ENCODE measurements at places on chromosomes 7 and 10.

GRCh38 chr7:31126976-31127375, 74.9 kb downstream of the ADCYAP1R1 start:
- DNase-seq, result peak; percentile 26

GRCh38 chr7:51141451-51142003, 175.1 kb downstream of the COBL start:
- DNase-seq, result peak; percentile 36

GRCh38 chr7:140915935-140916555, 8.7 kb downstream of the BRAF start:
- DNase-seq, result no peak

GRCh38 chr10:97121041-97121440, 64.7 kb downstream of the SLIT1 start:
- peak; percentile 53 for DNase-seq

- peak; percentile 67 for DNase-seq
These were observed 59.4 kb downstream of the ST7 start for GRCh38 chr7:117012696-117013095.

GRCh38 chr10:112782200-112782907, 167.7 kb upstream of the TCF7L2 start:
- no peak for DNase-seq

DNA sequence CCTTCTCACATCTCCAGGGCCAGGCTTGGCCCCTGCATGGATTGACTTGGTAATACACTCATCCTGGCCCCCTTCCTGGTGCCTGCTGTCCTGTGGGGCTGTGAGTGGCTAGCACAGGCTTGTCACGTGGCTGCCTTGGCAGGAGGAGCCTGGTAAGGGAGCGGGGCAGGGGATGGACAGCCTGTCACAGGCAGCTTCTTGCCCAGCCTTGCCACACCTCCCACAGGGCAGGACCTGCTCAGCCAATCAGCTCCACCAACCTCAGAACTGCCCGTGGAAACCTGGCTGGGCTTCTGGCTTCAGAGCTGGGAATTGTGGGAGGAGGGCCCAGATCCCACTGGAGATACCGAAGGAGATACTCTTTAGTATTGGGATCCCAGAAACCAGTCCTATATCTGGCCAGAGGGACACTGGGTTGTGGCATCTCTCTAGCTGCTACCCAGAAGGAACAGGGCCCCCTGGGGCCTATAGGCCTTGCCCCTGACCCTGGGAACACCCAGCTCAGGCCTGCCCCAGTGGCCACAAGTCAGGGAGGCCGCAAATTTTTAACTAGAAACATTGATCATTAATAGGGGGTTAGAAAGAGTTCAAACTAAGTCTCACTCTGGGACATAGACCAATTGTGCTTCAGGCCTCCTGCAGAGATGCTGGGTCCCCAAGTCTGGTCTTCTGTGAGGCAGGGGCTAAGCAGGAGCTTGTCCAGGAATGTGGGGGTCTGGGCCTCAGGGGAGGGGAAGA, at the start of gene HOGA1:
Gene HOGA1 (plus strand): TSS at position 330 of the 738 bp plus-strand sequence. CDS start 315 bp downstream, at position 645.
- DNase-seq, result no peak

DNA sequence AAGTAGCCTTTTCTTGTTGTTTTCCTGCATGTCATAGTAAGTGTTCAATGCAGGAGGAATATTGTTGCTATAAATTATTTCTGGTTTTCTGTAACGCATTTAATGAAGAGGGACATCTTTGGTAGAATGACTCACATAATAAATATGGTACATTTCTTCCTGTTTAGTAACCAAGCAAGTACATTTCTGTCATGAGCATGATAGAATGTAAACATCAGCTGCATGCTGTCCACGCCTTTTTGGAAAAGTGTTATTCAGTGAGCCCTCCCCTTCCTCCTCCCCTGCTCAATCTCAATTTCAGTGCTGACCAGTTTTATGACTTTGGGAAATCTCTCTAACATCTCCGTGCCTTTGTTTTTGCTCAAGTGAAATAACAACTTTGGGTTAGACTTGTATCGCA, 664.0 kb downstream of the XPNPEP1 start:
- no peak for DNase-seq

DNA sequence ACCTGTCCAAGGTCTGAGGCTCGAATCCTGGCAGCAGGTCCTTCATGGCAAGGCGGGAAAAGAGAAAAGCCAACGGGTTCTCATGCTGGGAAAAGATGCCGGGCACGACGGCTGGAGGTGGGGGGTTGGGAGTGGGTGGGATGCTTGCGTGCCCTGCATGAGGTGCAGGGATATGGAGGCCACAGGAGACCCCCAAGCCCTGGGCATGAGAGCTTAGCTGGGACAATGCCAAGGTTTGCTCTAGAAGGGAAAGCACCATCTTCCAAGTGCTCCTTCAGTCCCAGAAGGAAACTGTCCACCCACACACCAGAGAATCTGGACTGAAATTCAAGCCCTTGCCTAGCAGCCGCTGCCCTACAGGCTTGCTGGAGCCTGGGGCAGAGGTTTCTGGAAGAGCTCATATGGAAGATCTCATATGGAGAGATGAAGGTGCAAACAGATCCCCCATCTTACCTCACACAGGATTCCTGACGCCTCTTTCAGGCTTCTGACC, 64.3 kb downstream of the ZRANB1 start:
- no peak for DNase-seq

DNA sequence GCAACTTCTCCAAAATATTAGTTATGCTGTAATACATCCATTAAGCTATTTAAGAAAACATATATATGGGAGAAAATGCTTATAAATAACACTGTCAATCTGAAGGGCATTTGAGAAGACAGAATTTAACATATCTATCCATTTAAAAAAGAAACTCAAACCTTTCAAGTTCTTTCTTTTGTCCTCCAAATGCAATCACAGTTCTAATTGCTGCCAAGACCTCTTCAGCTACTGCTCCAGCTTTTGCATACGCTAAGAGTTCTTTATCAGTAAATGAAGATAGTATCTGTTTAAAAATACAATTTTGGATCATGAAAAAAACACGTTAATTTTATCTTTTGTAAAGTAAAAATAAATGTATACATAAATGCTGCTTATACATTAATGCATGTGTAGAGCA, 39.6 kb downstream of the ABCB1 start:
- DNase-seq, result no peak

DNA sequence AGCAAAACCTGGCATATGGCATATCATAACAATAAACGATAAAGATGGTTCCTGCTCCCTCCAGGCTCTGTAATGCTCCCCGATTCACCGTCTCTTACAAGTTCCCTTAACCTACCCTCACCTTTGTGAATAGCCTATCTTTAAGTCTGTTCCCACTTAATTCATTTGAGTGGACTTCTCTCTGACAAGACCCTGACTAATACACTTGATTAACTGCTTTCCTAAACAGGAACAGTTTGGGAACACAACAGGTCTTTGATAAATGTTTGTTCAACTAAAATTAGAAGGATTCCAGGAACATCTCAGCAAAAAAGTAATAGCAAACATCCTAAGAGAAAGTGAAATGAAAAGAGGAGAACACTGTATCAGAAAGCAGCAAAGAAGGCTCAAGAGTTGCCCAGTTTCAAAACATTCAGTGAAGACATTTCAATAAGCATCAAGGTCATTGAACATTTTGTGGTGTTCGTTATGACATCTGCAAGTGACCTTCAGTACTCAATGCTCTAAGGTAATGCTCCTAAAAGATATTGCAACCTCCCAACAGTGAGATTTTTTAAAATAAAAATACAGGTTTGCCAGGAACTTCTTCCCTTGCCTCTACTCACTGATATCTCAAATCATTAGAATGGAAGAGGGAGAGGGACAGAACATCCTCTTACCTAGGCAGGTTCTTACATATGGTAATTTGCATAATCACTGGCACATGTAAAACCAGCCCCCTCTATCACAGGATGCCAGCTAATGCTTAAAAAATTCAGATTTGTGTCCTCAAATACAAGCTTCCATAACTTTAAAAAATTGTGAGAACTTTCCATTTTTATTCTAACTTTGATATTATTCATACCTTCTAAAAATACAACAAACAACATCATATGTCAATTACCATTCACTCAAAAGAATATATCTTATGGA, 11.4 kb upstream of the ARHGAP12 start:
- no peak for DNase-seq

GRCh38 chr7:77940647-77941046, 142.1 kb downstream of the PHTF2 start:
- DNase-seq, result peak; percentile 52

DNA sequence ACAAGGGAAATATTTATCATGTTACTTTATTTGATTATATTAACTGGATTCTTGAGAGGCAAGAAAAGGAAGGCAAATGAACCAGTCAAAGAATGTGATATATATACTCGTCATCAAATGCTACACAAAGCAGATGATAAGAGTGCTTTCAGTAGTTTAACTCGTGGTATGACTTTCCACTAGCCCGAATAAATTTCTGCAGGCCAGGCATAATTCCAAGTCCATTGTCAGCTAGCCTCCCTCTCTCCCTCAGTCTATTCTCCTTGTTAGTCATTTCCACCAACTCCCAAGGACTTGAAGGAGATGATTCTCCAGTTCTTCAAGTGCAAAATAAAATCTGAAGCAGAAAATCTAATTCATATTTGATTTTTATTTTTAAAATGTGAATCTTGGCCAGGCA, 190.5 kb downstream of the GLI3 start:
- DNase-seq, result no peak

- DNase-seq, result no peak
These were observed 111.7 kb upstream of the STEAP1B start for GRCh38 chr7:22611758-22612079.

- DNase-seq, result no peak
These were observed 121.6 kb downstream of the CREB5 start for GRCh38 chr7:28533731-28534531.

- peak; percentile 54 for DNase-seq
These were observed 231.4 kb downstream of the DNAJB6 start for GRCh38 chr7:157568106-157568769.

DNA sequence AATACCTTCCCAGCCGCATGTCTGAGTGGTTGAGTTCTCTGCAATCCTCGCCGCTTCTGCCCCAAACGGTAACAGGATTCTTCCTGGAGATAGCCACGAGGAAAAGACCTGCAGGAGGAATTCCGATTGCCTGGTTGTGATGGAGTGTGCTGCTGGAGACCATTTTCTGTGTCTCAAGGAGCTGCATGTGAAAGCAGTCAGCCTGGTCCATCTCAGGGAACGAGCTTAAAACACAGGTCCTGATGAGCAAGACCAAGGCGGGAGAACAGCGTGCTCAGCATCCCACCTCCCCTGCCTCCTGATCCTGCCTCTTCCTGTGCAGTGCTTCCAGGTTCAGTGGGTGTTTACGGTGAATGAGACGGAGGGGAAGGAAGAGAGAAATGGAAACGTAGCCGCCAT, 26.5 kb downstream of the VIPR2 start:
- no peak for DNase-seq

DNA sequence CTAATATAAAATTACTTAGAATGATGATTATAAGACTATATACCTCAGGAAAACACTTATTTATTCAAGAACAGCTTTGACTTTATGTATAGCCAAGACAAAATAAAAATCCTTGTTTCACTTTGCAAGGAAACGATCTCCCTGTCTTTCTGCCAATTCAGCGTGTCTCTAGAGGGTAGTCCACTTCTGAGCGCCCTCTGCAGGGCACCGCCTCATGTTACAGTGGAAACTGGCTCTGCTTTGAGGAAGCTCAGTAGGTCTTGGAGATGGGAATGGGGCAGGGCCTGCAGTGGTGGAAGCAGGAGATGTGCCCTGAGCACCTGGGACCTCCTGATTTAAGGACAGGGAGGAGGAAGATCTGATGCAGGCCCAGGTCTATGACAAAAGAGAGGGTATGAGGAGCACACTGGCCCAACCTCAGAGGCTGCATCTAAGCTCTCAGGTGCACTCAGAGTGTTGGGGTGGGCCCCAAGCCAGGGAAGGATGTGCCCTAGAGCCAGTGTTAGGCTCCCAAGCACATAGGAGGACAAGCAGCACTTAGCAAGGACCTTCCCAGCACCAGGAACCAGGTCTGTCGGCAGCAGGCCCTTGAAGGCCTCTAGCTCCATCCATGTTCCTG, 481.0 kb downstream of the TNS3 start:
- DNase-seq, result peak; percentile 76

DNA sequence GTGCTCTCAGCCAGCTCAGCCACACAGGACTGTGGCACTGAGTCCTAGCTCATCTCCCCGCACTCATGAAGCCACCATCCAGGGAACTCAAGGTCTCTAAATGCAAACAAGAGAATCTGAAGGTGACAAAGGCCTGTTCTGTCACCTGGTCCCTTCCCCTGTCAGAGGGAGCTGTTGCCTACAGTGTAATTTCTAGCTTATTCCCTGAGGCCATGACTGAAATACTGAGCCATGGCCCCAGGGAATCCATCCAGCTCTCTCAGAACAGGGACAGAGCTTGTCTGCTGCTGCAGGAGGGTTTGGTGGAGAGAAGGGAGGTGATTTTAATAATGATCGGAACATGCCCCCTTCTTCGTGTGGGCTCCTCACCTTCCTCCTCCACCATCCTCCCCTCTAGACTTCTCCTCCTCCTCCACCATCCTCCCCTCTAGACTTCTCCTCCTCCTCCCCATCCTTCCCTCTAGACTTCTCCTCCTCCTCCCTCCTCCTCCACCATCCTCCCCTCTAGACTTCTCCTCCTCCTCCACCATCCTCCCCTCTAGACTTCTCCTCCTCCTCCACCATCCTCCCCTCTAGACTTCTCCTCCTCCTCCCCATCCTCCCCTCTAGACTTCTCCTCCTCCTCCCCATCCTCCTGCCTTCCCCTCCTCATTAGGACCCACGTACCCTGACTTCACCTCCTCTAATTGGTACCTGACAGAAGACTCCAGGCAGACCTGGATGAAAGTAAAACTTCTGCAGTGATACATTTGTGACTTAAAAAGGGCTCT, 338.0 kb upstream of the MKI67 start:
- peak; percentile 39 for DNase-seq

GRCh38 chr10:63755441-63755840, 234.2 kb downstream of the REEP3 start:
- DNase-seq, result no peak

- DNase-seq, result no peak
These were observed 8.0 kb downstream of the DPYSL4 start for GRCh38 chr10:132194726-132195125.

DNA sequence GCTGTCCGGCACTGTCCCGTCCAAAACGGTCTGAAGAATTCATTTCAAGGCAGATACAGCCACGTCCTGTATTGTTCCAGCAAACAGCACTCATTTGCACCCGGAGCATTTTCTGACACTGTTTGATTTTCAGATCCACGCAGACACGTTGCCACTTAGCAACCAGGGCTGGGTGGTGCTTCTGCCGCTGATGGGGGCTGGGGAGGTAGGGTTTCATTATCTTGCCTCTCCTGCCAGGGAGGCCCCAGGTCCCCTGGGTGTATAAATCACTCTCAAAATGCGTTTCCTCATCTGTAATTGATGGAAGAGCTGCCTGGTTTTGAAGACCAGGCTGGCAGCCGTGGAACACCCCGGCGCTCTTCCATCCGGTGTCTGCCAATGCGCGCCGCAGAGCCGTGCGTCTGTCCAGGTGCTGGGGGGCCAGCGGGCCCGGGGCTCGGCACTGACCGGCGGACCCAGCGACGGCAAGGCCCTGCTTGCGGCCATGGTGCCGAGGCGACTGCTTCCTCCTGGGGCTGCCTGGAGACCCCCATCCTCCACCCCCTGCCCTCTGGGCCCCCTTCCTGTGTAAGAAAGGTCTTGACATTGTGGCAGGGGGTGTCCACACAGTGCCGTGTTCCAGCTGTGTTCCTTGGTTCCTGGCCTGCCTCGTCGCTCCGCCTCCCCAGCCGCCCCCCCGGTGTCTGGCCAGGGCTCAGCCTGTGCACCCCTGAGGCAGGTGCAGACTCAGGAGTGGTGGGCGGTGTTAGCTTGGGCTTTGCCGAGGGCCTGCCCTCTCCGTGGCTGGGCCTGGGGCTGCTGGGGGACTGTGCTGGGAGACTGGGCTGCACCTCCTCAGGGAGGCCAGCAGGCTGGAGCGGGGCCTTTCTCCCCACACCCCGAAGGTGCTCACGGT, 16.6 kb downstream of the ADGRA1 start:
- no peak for DNase-seq

- no peak for DNase-seq
These were observed 17.9 kb upstream of the TIAL1 start for GRCh38 chr10:119614686-119615085.
